ENCODE measurements at places on chromosomes 1 and 21.

- no peak for DNase-seq
Observed at GRCh38 chr1:54200519-54200997, 591 bp downstream of the MRPL37 start.

DNA sequence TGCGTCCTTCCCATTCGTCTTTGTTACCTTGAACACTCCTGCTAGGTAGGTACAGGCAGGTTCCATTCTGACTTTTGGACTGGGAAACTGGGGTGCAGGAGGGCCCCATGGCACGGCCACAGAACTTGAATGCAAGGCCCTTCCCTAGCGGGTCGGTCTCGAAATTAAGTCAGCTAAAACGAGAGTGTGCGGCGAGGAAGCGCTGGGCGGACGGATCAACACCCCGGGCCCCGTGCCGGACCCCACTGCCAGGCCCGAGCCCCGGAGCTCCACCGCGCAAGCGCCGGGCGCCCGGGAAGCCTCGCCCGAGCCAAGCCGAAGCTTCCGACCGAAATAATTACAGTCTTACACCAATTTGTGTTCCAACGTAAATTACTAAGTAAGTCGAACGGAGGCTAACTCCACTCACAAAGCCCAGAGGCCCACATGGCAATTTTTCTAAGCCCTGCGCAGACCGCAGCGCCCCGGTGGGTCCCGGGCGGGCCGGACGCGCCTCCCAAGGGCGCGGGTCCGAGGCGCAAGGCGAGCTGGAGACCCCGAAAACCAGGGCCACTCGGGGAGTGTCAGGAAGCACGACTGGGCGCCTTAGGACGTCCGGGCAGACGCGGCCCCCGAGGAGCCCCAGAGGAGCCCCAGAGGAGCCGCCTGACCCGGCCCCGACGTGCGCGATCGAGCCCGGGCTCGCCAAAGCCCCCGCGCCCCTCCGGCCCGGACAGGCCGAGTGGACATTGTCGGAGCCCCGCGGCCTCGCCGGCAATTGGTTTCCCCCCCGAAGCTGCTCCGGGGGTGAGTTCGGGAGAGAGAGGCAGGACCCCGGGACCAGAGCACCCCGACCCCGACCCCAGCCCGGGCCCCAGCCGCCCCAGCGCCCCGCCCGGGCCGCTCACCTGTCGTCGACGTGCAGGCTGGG is 624 bp downstream of the RIPK4 start:
- no peak for DNase-seq

GRCh38 chr21:31457675-31458074 is 113.6 kb upstream of the TIAM1 start:
- no peak for DNase-seq

DNA sequence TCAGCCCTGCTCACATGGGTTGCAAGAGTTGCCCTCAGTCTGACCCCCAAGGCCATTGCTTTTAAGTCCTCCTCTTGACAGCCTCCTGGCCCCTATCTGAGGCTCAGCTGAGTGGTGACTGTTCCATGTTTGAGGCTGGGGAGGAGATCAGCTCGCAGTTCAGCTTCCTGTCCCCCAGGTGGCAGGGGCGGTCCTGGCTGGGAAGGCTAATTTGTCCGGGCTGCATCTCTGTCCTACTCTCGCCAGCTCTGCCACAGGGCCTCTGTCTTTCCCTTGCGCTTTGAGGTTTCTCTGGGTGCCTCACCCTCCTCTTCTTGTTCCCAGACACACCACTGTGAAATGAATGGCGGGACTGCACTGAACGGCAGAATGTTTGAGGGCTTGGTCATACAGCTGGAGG is 157.3 kb downstream of the KCNJ6 start:
- no peak for DNase-seq

- no peak for DNase-seq
Observed at GRCh38 chr1:163273766-163274441, 47.9 kb upstream of the NUF2 start.

DNA sequence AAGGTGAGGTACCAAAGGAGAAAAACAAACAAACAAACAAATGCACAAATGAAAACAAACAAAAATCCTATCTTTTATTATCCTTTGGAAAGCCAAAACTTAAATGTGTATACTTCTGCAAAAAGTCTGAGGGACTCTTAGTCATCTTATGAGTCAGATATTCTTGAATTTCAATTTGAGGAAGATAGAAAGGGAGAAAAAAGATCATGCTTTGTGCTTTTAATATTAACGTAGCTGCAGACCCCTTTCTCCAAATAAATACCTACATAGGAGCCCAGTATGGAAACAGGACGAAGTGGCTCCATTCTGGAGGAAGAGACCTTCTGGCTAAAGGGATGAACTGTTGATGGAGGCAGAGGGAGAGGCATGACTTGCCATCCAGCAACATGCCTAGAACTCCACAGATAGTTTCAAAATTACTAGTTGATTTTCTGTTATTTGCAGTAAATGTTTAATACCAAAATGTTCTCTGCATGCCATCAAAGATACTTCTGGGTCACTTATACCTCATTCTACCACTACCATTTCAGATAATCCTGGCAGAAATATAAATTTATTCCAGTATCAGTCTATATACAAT is 25.4 kb downstream of the NUP210L start:
- DNase-seq = no peak

DNA sequence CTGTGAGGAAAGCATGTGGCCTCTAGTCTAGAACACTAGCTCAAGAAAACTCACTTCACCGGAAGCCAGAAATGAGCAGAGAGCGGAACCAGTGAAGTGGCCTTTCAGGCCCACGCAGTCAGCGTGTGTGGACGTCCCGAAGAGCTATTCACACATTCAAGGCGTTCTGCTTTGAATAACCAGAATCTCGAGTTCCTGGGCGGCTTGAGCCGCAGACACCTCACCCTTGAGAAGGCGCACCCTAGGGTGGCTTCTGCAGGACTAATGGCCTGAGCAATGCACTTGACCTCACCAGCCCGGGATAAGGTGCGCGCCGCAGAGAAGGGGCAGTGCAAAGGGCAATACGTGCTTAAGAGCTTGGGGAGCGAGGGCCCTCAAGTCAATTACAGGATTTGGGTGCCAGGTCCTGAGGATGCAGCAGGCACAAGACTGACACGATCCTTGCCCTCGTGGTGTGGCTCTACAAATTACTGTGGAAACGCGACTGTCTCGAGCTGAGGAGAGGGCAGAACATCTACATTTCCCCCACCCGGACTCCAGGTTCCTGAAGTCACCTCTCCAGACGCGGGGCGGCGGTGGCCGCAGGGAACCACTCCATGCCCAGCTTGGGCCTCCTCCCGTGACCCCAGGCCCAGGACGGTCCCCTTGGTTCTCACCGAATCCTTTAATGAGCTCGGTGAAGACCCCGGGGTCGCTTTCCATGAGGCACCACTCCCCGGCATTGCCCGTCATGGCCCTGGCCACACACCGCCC is 455 bp downstream of the UCHL5 start:
- no peak for DNase-seq

GRCh38 chr1:87044424-87044823 is 130.0 kb downstream of the HS2ST1 start:
- DNase-seq = no peak

DNA sequence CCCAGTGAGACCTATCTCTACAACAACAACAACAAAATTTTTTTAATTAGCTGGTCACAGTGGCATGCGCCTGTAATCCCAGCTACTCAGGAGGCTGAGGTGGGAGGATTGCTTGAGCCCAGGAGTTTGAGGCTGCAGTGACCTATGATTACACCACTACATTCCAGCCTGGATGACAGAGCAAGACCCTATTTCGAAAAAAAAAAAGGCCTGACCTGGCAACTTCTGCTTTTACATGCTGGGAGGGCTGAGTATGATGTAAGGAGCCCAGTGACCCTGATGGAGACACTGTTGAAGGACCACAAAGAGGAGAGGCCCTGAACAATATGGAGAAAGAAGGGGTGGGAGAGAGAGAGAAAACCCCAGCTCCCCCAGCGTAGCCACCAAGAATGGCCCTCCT is 9.2 kb upstream of the VPS26C start:
- no peak for DNase-seq

- DNase-seq = no peak
Observed at GRCh38 chr1:154726443-154726842, 118.5 kb upstream of the ADAR start.

GRCh38 chr21:41302976-41303375 is 13.6 kb upstream of the FAM3B start:
- no peak for DNase-seq

DNA sequence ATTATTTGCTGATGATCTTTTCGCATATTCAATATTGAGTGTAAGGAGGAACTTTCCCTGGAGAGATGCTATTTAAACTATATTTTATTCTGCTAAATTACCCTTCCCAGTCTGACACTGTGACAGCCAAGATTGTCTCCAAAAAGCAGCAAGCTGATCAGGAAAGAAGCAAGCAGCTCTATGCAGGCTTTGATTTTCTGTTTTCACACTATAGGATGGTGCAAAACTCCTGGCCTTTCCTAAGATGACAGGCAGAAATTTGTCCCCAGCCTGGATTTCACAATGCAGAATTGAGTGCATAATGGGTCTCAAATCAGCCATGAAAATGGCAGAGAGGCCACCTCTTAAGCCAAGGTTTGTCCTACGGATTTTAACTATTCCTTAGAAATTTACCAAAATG is 1.1 kb downstream of the SGIP1 start:
- no peak for DNase-seq
